ENCODE measurements at places on chromosomes 11 and 22. TPM values are rescaled to one million over a fixed set of nuclear protein-coding genes. Genes with fewer than 3 reads are reported as not detected.
A peak's percentile ranks its signal among the peaks of the same experiment; 100 is the strongest.

DNA sequence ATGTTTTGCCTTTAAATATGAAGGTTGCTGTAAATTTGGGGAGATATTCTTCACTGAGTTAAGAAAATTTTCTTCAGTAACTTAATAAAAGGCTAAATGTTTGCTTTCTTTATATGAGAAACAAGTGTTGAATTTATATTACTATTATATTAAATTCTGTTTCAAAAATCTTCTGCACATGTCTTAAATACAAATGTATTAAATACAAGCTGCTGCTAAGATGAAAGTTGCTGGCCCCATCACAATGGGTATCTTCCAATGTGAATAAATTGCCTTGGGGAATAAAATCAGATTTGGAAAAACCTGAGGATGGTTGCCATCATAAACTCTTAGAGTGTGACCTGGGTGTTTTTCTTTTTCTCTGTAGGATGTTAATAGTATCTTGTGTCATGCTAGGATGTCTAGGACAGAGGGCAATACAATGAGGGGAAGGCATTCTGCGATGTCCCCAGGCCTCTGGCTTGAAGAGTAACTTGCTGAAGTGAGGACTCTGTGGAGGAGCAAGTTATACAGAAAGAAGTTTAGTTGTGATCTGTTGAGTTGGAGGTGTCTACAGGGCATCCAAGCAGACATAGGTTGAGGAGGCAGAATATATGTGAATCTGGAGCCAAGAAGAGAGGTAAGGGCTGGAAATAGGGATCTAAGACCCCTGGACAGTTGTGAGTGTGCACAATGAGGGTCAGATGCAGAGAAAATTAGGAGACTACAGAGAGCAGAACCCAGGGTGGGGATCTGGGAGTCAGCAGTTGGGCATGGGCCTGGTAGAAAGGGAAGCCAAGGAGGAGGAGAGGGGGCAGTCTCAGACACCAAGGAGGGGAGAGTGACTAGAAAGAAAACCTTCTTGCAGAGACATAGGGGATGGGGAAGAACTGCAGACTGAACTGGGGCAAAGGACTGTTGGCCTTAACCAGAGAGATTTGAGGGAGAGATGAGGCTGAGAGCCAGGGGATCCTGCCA is 4.8 kb downstream of the IGLL5 start:
- no peak for DNase-seq

Gene OR8D1
- total RNA-seq, result not detected

DNA sequence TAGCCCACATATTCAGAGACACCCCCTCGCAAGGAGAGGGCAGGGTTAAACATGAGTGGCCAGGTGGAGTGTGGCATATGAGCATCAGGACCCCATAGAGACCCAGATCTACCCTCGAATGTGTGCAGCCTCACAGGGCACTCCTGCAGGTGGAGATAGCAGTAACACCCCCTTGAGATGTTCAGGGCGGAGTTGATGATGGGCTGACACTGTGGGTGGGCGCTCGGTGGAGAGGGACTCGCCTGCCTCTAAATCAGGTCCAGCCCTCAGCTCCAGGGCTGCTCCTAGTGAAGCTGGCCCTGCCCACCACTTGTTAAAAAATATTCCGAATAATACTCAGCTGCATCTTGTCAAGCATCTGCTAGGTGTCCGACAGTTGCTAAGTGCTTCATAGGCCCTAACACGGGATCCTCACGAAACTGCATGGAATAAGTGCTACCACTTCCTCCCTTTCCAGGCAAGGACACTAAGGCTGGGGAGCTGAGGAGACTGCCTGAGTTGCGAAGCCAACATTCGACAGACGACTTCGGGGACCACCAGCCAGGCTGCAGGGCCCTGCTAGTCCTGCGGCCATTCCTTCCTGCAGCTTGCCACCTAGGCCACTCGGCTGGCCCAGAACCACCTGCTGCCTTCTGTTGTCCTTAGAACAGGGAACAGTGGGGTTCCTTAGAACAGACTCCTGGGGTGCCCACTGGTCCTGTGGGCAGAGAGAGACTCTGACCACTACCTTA is 74.0 kb upstream of the WNT11 start:
- no peak for DNase-seq

DNA sequence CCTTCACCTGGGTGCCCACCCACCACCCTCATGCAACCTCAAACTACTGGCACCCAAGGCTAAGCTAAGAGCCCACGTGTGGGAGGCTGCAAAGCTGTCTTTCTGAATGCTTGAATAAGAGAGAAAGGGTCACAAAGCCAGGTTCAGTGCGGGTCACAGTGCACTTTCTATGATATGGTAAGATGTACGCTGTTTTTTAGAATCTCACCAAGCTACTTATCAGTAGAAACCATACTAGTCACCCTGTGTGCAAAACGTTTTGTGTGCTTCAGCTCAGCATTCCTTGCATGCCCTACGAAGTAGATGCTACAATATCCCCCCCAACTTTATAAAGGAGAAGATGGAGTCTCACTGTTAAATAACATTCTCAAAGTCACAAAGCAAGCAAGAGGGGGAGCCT is 14.9 kb downstream of the P2RX3 start:
- DNase-seq, result no peak

DNA sequence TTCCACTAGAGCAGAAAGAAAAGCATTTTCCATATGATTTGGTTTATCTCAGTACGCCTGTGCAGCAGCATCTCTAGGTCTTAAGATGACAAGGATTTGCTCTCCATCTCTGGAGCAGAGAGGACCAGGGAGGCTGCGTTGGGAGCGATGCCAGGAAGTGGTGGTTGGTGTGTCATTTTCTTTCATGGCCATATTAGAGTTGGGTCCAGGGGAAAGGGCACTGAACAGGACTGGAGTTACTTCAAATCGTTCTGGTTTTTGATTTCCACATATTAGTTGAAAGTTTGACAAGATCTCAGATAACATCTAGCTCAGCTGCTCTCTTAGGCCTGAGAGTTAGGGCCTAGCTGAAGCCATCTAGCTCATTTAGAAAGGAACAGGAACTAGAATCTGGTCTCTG is 157.7 kb downstream of the ADAMTS15 start:
- DNase-seq, result no peak

GRCh38 chr11:32343325-32344008 is 91.9 kb downstream of the WT1 start:
- DNase-seq, result no peak

Gene SCGB1A1
- 1.5 TPM for total RNA-seq

GRCh38 chr11:61120706-61121191 is 18.5 kb downstream of the CD5 start:
- DNase-seq, result no peak

GRCh38 chr11:110130642-110131238 is 37.5 kb downstream of the ZC3H12C start:
- DNase-seq, result no peak

DNA sequence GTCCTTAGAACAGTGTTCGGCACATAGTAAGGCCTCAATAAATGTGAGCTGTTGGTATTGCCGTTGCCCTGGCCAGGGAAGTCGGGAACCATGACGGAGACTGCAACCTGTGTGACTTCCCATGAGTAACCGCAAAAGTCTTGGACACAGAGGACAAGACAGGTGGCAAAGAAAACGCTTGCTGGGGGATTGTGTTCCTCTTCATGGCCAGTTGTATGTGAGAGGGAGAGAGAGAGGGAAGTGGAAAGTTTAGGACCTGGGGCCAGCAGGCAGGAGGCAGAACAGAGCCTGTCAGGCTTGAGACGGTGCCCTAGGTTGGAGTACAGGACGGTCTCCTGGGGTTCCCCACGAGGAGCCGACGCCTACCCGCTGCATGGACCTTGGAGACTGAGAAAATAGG is 90.2 kb downstream of the CEP164 start:
- DNase-seq, result no peak

GRCh38 chr11:61509043-61510029 is 787 bp downstream of the LRRC10B start:
- peak; percentile 52 for DNase-seq

GRCh38 chr11:61104963-61105362 is 2.7 kb downstream of the CD5 start:
- DNase-seq, result no peak

- DNase-seq, result no peak
Observed at GRCh38 chr22:22871536-22872278, 15.9 kb upstream of the IGLL5 start.

Gene GGT5
- 3.2 TPM for total RNA-seq

- no peak for DNase-seq
Observed at GRCh38 chr22:20867179-20868024, 8.6 kb downstream of the SNAP29 start.

GRCh38 chr22:48867891-48868290 is 959.8 kb downstream of the BRD1 start:
- DNase-seq, result no peak

- DNase-seq, result no peak
Observed at GRCh38 chr11:4862447-4863236, 13.6 kb upstream of the OR51S1 start.

GRCh38 chr11:120917559-120918239 is 106.2 kb upstream of the TBCEL start:
- DNase-seq, result no peak

DNA sequence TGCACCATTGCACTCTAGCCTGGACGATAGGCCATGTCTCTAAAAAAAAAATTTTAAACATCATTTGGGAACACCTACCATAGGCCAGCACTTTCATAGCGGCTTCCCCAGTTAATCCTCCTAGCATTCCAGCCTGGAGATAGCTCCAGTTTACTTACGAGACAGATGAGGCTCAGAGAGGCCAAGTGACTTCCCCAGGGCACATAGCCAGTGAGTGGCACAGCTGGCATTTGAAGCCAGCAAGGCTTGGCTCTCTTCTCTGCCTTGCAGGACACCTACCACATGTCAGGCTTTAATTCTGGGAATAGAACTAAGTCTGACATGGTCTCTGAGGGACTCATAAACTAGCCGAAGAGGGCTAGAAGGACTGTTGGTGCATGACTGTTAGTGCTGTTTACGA is 4.9 kb upstream of the TAGLN start:
- DNase-seq, result no peak

DNA sequence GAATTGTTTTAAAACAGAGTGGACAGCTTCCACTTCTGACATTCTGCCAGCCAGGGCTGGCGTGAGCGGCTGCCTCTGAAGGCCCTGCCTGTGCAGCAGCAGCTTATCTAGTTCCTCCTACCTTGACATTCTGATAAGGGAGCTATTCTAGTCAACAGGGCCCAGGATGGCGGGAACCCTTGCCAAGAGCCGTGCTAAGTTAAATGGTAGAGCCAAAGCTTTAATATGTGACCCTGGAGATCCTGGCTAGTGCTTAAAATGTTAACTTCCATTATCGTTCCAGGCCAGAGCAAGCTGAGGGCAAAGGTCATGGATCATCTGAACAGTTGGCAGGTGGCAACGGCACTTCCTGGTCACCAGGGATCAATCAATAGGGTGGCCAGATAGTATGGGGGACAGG is 3.5 kb downstream of the KCNJ5 start:
- DNase-seq, result no peak

GRCh38 chr11:95916049-95916448 is 7.9 kb downstream of the MTMR2 start:
- no peak for DNase-seq

DNA sequence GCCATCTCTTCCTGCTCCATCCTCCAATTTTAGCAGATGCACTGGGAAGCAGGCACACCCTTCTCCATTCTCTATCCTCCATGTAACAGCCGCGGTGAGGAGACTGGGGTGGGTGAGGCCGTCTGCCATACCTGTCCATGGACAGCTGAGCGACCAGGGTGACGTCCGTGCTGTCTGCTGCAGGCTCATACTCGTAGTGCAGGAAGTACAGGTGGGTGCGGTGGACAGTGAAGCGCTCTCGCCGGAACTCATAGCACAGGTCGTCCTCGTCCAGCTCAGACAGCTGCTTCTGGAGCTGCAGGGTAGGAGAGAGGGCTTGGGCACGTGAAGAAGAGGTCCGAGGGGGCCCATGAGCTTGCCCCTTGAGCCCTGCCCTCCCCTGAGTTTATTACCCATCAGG is 257.8 kb upstream of the SYN3 start:
- no peak for DNase-seq

Gene RFPL2
- 0.19 TPM for total RNA-seq

GRCh38 chr22:45155050-45155840 is 8.5 kb upstream of the NUP50 start:
- DNase-seq, result no peak

Gene KRTAP5-11
- total RNA-seq, result not detected

- DNase-seq, result no peak
Observed at GRCh38 chr11:4926608-4927007, 2.5 kb upstream of the OR51G1 start.

Gene MLC1
- 2.4 TPM for total RNA-seq

GRCh38 chr22:44616461-44616860 is 85.5 kb upstream of the PRR5 start:
- no peak for DNase-seq

GRCh38 chr11:3807909-3808860 is at the start of gene PGAP2:
TSS of gene PGAP2 (plus strand) at chr11:3808560. CDS start at chr11:3811260, 2,700 bp downstream.
- DNase-seq, result peak; percentile 58

DNA sequence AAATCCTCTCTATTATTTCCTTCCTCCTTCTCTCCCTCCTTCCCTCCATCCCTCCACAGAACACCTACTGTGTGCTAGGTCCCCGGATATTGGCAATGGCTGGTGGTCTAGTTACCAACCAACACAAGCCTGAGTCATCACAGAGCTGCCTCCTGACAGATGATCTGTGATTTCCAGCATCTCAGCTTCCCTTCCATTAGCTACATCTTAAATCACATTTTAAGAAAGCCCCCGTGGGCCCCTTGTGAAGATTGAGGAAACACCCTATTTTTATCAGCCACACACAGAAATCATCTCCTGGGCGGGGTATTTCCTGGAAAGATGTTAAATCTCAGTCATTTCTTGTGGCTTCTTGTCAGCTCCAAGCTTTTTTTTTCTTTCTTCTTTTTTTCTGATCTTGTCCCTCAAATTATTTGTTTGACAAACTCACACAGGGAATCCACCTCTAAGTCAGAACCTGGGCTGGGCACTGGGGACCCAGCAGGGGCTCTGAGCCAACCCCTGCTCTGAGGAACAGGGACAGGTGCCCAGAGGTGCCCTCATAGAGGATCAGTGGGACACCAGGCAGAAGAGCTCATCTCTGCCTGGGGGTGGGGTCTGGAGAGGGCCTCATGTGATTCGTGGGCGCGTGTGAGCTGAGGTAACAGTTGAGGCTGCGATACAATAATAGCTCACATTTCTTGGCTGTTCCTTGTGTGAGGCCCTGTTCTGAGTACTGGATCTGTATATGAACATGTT is 42.4 kb downstream of the CACNA1I start:
- DNase-seq, result no peak

DNA sequence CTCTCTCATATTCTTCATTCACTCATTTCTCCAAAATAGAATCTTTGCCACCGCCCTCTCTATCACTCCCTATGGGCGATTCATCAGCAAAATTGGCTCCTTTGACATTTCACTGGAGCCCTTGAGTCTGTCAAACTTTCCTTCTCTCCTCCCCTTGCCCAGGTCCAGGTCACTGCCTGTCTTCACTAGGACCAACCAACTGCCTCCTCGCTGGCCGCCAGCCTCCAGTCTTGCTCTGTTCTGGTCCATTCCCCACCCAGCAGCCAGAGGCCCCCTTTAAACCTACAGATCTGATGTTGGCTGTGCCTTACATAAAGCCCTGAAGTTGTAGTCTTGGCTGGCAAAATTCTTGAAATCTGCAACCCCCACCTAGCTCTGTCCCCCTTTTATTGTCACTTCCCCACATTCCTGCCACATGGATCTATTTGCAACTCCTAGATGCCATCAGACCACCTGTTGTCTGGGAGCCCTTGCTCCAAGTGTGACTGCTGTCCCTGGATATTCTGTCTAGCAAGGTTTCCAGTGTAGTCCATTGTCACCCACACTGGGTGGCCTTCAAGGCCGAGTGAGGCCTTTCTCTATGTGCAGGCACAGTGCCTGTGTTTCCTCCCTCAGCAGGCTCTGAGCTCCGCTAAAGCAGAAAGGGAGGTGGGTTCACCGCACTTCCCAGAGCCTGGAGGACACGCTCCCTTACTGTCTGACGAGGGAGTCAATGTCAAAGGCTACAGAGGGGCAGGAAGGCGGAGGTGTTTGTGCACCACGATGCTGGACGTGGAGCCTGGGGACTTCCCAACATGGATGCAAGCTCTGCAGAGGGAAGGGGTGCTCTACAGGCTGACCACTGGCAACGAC is 25.5 kb downstream of the MYEOV start:
- DNase-seq, result no peak

Data from thymus (tissue), 14 donors.